Cerebellar nuclear complex (tissue), 1 donor: ENCODE measurements at places on chromosomes 1 and 21.

GRCh38 chr1:12067900-12068821 is 5.1 kb downstream of the TNFRSF8 start:
- DNase-seq, result no peak

- no peak for DNase-seq
Observed at GRCh38 chr1:229131243-229132105, 139.4 kb upstream of the RAB4A start.

DNA sequence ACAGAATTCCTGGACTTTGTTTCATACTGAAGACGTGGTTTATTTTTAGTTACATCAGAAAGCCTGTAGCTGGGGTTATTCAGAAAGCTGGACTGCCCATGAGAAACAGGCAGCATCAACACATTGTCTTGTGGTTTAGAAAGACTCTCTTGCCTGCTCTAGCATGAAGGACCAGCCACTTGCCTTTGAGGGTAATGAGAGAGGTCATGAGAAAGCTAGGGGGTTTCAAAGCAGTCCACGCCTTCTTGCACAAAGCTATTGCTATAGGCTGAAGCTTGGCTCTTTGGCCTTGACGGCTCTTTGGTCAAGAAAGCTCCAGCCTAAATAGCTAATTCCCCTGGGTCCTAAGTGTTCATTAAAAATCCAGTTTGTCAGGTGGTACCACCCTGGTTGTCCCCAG is 208.1 kb downstream of the PRDM2 start:
- no peak for DNase-seq

DNA sequence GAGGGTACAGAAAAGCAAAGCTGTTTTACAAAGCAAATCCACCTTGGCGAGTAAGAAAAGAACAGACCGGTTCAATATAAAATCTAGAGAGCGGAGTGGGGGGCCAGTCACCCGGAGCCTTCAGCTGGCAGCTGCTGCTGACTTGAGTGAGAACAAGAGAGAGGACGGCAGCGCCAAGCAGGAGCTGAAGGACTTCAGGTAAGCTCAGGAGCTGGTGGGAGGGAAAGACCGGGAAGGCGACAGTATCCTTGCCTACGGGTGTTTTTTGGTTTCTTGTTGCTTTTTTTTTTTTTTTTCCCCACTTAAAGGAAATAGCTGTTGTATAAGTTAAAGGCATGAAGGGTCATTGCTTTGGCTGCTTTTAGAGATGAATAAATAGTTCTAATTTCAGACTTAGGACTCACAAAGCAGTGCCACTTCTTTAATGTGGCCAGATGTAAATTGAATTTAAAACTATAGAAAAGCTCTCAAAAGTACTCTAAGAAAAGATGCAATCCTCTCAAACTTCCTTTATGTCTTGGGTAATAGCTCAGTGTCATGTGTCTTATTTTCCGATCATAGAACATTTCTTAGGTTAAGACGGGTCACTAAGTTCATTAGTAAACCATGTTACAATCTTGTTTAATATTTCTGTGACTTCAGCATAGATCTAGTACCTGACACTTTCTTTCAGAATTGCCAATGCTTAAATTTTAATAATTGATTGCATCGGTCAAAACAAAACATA is 82.8 kb downstream of the PRDM2 start:
- no peak for DNase-seq

- DNase-seq, result no peak
Observed at GRCh38 chr1:219000631-219001030, 173.0 kb upstream of the LYPLAL1 start.
